ENCODE measurements at places on chromosomes 11 and 22.
A peak's percentile ranks its signal among the peaks of the same experiment; 100 is the strongest.

DNA sequence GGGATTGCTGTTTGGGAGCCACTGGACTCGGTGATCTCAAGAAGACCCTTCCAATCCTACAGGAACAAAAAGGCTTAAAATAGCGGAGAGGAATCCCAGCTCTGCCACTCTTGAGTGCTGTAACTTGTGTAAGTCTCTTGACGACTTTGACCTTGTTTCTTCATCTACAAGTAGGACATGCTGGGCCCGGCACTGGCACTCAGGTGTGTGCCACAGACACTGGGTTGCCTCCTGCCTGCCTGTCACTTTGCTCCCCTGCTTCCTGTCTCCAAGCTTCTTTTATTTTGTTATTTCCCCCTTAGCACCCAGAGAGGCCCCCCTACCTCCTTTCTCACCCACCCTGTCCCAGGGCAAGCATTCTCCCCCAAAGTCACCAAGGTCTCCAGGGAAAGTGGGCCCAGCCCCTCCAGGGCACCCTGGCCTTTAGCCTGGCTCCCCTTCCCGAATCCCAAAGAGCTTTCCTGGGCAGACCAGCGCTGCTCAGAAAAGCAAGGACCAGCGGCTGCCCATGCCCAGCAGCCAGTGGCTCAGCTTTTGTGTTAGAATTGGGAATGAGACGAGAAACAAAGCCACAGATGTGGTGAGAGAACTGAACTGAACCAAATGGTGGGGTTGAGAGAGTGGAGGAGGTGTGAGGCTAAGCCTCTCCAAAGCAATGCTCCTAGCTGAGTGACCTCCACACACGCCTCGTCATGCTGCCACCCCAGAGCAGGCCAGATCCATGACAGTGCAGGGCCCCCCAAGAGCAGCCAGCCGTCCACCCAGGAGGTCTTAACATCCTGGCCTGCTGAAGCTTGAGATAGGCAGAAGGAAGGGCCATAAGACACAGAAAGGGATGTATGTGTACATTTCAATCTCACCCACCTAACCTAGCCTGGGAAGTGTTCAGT, 4.5 kb downstream of the TRIM29 start:
- no peak for DNase-seq

DNA sequence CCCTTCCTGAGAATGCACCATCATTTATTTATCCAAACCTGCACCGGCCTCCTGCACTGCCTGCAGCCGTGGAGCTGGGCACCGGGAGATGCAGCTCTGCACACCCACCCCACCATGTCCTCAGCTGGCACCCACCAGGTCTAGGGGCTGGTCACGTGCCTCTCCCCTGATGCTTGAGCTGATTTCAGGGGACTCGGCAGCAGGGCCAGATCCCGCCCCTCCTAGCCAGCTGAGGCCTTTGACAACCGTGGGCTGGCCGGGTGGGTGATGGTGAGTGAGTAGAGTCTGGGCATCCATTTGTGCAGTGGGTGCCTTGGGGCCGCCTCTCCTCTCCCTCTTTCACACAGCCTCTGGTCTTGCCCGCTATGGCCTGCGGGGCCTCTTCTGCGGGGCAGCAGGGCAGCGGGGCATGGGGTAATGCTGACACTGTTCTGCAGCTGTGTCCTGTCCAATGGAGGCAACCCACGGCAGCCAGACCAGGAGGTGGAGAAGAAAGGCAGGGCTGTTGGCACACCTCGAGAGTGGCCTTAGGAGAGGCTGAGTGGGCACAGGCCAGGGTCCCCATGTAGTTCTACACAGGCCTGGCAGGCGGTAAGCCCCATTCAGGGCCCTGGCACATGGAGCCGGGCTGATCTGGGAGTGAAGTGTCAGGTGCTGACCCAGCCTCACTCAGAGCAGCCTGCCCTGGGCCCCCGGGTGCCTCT, 38.5 kb upstream of the PRODH start:
- no peak for DNase-seq

DNA sequence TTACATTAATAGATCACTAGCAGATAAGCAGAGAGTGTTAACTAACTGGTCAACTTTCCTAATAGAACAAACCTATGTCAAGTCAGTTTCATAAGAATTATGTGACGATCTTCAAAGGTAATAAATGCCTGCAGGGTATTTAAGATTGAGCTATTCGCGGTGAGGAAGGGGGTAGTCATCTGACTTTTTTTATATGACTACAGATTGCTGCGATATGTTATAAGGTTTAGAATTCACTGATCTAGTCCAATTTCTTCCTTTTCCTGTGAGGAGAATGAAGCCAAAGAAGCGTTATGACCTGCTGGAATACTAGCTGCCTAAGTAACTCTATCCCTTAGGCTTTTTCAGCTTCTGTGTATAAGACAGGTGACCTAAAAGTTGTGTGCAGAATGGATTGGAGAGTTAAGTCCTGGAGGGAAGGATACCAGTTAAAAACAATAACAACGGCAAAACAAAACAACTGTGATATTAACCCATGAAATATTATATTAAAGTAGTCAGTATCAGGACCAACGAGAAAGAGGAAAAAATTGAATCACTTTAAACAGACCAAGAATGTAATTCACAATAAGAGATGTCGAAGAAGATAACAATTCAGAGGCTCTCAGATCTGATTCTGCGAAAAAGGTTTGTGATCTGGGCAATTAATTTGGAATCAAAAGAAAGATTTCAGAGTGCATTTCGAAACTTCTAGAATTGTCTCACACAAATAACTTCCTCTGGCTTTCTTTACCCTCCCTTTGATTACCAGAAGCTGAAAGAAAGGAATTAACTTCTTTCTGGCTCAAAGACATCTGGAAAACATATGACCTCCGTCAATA, 630 bp downstream of the CASP4 start:
- DNase-seq, result no peak

- no peak for DNase-seq
Observed at GRCh38 chr22:29156507-29156906, 49.2 kb upstream of the EMID1 start.

DNA sequence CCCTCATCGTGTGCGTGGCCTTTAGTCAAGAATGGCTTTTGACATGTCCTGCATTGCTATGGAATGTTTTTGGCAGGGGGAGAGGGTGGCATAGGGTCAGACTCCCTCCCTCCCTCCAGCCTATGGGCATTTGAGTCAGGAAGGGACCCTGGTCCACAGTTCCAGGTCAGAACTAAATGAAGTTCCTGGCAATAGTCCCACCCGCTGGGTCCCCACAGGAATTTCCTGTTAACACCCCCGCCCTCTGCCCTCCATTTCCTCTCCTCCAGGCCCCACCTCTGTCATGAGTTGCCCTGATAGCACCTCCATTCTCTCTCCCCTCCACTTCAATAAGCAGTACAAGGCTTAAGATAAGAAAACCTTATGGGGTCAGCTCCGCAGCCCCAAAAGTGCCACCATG, 40.8 kb upstream of the LMO2 start:
- no peak for DNase-seq

GRCh38 chr11:95884802-95885201, 39.1 kb downstream of the MTMR2 start:
- DNase-seq, result no peak

DNA sequence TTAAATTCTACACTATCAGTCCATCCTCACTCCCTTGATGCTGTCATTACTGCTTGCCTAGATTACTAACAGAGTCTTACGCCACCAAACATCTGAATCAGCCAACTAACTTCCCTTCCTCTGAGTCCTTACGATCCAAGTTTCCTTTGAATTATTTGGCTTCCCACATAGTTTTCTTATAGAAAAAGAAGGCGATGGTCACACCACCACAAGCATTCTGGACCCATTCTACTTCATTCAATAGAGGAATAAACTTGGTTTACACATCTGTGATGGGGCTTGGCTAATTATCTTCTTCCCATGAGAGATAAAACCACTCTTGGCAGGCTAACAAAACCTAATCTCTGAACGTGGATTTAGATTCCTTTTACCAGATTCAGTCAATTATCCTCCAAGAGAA, 35.0 kb downstream of the INTS4 start:
- DNase-seq, result no peak

DNA sequence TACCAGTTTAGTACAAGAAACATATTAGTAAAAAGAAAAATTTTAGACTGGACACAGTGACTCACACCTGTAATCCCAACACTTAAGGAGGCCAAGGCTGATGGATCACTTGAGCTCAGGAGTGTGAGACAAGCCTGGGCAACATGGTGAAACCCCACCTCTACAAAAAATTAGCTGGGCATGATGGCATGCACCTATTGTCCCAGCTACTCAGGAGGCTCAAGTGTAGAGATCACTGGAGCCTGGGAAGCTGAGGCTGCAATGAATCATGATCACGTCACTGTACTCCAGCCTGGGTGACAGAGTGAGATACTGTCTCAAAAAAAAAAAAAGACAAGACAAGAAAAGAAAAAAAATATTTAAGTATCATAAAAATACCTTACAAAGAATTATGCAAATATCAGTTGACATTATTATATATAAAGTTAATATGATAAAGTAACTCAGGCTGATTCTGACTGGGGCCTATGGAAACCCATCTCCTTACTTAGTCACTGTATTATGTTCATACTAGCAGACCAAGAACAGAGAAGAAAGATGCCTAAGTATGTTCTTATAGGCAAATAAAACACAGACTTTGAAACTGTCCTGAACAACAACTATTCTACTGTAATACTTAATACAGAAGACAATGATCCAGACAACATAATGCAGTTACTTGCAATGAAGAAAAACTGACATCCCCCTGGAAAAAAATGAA, 27.3 kb downstream of the FAM168A start:
- no peak for DNase-seq

DNA sequence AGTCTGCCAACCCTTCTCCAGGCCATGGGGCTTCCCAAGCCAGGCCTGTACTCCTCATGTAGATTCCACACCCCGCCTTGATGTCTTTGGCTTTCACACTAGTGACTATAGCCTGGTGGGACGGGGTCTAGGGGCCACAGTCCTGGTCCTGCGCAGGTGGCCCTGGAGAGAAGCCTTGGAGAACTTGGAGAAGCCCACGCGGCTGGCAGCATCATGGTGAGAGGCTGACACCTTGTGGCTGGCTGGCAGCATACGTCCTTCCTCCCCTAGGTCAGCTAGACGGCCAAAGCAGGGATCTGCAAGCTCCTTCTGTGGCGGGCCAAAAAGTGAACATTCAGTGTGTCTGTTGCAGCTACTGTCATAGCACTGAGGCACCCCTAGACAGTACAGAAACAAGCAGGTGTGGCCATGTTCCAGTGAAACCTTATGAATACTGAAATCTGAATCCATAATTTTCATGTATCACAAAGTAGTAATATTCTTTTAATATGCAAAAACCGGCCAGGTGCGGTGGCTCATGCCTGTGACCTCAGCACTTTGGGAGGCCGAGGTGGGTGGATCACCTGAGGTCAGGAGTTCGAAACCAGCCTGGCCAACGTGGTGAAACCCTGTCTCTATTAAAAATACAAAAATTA, 42.0 kb downstream of the FAM83F start:
- DNase-seq, result peak; percentile 89

DNA sequence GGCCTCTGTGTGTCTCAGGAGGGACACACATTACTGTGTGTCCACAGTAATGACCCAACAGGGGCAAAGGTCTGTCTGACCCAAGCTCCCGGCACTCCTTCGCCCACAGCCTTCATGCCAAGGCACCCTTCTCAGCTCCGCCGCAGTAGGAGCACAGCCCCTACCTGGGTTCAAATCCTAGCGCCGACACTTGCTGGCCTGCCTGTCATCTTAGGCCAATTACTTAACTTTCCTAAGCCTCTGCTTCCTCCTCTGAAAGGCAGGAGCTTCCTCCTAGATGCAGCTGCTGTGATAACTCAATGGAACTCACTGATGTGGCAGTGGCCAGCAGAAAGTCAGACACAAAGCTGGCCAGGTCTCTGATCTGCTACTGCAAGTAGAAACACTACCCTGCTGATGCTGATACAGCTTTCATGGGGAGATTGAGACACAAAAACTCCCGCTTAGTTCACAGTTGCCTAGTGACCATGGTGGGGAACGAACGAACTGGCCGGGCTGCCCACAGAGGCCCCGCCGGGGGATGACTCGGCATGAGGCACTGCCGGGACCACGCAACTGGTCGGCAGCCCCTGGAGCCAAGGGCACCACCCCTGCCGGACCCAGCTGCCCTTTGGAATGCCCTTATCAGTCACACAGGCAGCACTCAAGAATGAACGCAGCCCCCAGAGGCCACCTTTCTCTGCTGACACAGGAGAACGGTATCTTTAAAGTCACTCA, 8.1 kb downstream of the EHD1 start:
- DNase-seq, result no peak

GRCh38 chr11:120122924-120123683, 14.8 kb downstream of the TRIM29 start:
- DNase-seq, result no peak

DNA sequence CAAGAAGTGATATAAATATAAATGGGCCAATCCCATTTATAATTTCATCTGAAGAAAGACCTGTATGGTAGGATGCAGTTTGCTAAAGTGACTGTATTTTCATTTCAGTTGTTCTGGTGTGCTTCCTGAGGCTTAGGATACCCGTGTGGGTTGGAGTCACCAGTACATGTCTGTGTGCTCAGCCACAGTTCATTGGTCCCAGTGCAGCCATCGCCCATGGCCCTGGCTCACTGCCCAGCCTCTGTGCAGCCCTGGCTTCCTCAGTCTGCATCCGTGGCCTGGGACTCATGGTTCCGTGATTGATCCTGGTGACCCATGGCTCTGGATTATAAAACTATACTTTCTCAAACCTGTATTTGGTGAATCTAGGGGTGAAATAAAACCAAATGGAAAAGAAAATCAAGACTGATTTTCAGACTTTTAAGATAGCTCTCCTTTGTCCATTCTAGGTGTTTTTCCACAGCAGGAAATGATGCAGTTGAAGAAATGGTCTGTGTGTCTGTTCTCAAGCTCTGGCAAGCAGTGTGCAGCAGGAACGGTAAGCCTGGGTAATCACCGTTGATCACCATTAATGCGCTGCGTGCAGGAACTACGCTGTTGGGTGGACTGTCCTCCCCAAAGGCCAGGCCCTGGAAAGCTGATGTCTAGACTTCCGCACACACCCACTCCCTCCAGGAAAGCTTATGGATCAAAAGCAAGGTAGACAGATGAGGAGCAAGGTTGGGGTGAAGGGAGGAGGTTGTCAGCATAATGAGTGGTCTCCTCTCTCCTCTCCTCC, 27.2 kb downstream of the TTC12 start:
- DNase-seq, result no peak

DNA sequence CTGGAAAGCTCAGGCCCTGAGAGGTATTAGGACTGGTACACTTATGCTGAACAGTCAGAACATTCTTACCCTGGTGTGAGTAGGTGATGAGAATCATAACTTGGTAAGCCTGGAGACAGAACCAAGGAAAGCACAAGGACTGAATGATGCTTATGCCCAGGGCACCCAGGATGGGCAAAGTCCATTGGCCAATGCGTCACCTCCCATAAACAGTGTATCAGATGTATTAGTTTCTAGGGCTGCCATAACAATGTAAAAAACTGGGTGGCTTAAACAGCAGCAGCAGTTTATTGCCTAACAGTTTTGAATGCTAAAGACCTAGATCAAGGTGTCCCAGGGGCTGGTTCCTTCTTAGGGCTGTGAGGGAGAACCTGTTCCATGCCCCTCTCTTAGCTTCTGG, 107.0 kb downstream of the FAR1 start:
- no peak for DNase-seq

- DNase-seq, result no peak
Observed at GRCh38 chr11:76543006-76543703, 98.3 kb downstream of the EMSY start.

DNA sequence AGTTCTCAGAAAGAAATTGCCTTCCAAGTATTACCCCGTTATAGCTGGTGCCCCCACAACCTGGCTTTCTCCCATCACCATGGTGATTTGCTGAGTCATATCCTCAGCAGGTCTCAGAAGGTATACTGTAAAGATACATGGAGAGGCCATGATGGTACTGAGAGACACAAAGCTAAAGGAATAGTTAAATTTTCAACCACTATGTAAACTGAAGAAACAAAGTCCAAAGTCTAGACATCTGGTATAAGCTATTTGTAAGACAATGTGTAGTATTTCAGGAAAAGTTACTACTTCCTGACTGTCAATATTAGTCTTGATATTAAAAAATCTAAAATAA, 377.1 kb downstream of the DCDC1 start:
- DNase-seq, result peak; percentile 6
